ENCODE measurements at places on chromosomes 6 and 20. TPM values are rescaled to one million over a fixed set of nuclear protein-coding genes. Genes with fewer than 3 reads are reported as not detected.

- H3K27ac ChIP-seq = no peak overlapping the region
- no peaks in the 10 kb centered on the region for H3K4me1 ChIP-seq
- H3K36me3 ChIP-seq = no peaks in the 10 kb centered on the region
- no peak overlapping the region for H3K4me3 ChIP-seq
Observed at GRCh38 chr6:82144007-82144851, 103.3 kb downstream of the IBTK start.

- no peaks in the 10 kb centered on the region for H3K4me1 ChIP-seq
- no peaks in the 10 kb centered on the region for H3K36me3 ChIP-seq
- H3K4me3 ChIP-seq = no peak overlapping the region
- H3K27me3 ChIP-seq = no peaks in the 10 kb centered on the region
Observed at GRCh38 chr20:33081411-33082154, 2.1 kb downstream of the BPIFB4 start.

GRCh38 chr6:110325197-110325596 lies 33.0 kb downstream of the METTL24 start:
- DNase-seq = no peak
- no peaks in the 10 kb centered on the region for H3K4me1 ChIP-seq
- no peak overlapping the region for H3K4me3 ChIP-seq
- no peaks in the 10 kb centered on the region for H3K27me3 ChIP-seq
- no peak overlapping the region for H3K27ac ChIP-seq

DNA sequence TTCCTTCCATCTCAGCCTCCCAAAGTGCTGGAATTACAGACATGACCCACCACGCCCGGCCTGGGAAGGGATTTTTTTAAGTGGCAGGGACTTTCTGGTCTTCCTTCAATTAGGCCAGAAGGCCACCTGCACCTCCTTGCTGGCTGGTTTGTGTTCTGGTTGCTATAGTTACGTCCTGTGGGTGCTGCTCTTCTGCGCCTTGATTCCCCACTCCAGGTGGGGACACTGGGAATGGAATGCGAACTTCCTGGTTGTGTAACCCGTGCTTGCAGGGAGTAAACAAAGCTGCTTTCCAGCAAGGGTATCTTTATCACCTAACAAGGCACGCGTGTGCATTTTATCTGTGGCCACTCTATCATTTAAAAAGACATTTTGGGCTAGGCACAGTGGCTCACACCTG lies 117.7 kb downstream of the PLEKHG1 start:
- no peaks in the 10 kb centered on the region for H3K4me1 ChIP-seq
- no peak overlapping the region for H3K4me3 ChIP-seq
- no peaks in the 10 kb centered on the region for H3K27me3 ChIP-seq
- DNase-seq = no peak
- no peak overlapping the region for H3K27ac ChIP-seq

DNA sequence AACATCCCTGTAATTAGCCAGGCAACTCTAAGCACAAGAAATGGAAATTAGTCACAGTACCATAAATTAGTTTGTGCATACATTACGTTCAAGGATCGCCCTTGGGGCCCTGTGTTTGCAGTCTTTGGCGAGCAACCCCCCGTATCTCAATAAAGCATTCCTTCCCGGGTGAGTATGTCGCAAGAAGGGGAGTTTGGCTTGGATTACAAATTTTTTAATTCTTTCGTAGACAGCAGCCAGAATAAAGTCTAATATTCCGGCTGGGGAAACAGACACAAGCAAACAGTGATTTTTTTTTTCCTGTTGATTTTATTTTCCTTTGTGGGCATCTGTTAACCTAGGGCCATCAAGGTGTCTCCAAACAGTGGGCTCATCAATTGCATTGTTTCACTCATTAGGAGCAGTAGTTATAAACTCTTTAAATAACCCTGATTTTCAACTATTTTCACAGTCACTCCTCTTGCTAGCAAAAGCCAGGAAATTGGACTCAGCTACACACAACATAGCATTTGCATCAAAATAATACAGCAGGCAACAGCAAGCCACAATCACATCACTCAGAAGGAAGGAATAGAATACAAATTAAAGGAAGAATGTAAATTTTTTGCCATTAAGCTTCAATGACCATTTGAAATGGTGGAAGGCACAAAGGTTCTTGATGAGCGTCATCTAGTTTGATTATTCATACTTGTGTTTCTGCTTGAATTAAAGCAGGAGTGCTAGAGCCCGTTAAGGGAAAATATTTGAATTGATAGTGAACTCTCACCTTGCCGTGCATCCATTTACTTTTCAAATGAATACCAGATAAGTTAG lies 85.3 kb downstream of the LINC00237 start:
- H3K36me3 ChIP-seq = no peaks in the 10 kb centered on the region
- H3K27ac ChIP-seq = no peak overlapping the region
- H3K4me1 ChIP-seq = no peaks in the 10 kb centered on the region
- no peak for DNase-seq
- H3K4me3 ChIP-seq = no peak overlapping the region
- H3K27me3 ChIP-seq = no peaks in the 10 kb centered on the region

GRCh38 chr20:39029364-39029763 lies 67.2 kb downstream of the DHX35 start:
- H3K4me3 ChIP-seq = no peak overlapping the region
- peaks cover 5% of the 10 kb centered on the region for H3K4me1 ChIP-seq
- H3K27me3 ChIP-seq = no peaks in the 10 kb centered on the region

The HAO1 gene
- total RNA-seq = not detected
